ENCODE measurements at places on chromosomes 5 and 9. TPM values are rescaled to one million over a fixed set of nuclear protein-coding genes. Genes with fewer than 3 reads are reported as not detected.

CAMK4 gene
- total RNA-seq, result 15.6 TPM

C9orf50 gene
- not detected for total RNA-seq

PRR7 gene
- total RNA-seq, result 8.8 TPM

DNA sequence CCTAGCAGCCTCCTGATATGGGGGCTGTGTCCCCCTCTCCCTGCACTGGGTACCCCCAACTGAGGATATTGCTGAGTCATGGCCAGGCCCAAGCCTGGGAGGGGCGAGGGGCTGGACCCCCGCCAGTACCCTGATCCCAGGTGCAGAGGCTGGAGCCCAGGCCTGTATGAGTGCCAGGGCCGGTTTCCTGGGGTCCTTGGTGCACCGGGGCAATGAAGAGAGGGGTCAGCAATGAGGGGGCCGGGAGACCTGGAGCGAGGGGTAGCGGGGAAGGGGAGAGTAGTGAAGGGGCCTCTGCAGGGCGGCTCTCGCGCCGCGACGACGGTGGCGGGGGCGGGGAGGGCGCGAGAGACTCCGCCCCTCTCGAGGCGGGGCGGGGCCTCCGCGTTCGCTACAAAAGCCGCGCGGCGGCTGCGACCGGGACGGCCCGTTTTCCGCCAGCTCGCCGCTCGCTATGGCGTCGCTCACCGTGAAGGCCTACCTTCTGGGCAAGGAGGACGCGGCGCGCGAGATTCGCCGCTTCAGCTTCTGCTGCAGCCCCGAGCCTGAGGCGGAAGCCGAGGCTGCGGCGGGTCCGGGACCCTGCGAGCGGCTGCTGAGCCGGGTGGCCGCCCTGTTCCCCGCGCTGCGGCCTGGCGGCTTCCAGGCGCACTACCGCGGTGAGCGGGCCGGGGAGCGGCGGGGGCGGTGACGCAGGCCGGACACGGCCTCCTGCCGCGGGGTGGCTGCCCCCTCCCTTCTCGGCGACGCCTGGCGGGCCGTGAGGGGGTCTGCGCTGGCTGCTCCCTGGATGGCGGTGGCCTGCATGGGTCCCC, at the start of gene SQSTM1:
Gene SQSTM1, plus strand, starts transcription at position 423 of the 815 bp plus-strand sequence. Its CDS starts 32 bp downstream, at position 455.
- peak; percentile 87 for DNase-seq

DNA sequence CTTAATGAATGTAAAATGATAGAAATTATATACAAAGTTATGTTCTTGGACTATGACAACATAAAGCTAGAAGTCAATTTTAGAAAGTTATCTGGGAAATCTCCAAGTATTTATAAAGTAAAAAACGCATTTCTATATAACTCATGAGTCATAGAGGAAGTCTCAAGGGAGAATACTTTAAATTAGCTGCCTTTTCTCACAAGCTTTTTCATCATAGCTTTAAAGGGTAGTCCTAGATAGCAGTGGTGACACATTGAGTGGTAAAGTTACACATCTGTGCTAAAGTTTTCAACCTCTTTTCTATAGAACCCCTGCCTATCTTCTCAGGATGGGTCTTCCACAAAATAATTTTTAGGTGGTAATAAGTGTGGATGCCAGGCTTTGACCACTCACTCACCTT, 598.3 kb upstream of the FAM174A start:
- no peak for DNase-seq

DNA sequence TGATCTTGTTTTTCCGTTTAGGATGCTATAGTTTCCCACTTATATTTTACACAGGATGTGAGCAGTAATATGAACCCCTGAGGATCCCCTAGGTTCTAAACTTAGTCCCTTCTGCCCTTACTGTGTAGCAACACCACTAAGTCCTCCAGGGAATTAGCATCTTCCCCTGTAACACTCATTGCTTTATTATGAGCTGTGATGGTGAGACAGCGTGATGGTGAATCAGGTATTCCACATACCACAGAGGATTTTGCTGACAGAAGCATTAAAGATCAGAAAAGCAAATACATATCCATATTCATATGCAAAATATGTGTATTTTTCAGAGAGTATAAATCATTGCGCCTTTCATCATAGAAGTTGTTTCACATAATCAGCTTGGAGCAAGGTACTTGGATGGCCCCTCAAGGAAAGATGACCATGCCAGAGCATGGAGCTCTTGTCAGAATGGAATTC, 317.0 kb downstream of the ICE1 start:
- DNase-seq, result no peak

GRCh38 chr9:127214421-127215267, 49.9 kb upstream of the GARNL3 start:
- no peak for DNase-seq

GRCh38 chr5:2575871-2576270, 175.6 kb downstream of the IRX2 start:
- no peak for DNase-seq

DNA sequence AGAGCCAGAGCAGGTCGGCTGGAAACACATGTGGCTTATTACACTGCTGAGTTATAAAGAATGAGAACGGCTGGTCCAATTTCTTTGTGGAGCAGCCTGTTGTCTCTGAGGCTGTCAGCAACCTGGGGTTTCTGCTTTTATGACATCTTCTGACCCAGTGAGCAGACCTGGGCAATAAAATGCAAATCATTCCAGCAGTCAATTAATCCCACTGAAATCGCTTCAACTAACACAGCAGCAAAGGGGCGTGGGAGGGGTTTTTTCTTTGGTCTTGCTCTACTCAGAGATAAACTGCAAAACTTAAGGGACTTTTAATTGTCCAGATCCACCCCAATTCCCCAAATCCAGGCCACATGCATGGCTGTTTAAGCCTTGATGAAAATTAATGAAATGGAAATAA, 215.7 kb downstream of the SLIT3 start:
- DNase-seq, result no peak

All from type B pancreatic cell (in vitro differentiated cells).